ENCODE measurements at places on chromosomes 16 and 17.

GRCh38 chr16:31073970-31074813 is at the start of the genes ZNF646 and ZNF668:
ZNF646 (plus strand) TSS chr16:31074422; CDS start chr16:31076325, 1,903 bp downstream.
ZNF668 (minus strand) TSS chr16:31074240; CDS start chr16:31064459, 9,781 bp downstream.
- peaks cover 20% of the 10 kb centered on the region for H3K4me1 ChIP-seq
- H3K27me3 ChIP-seq: no peaks in the 10 kb centered on the region
- peak within 1 kb of the TSS; percentile 87 for H3K27ac ChIP-seq
- H3K36me3 ChIP-seq: peaks cover 28% of the 10 kb centered on the region
- peak within 1 kb of the TSS; percentile 87 for H3K4me3 ChIP-seq

DNA sequence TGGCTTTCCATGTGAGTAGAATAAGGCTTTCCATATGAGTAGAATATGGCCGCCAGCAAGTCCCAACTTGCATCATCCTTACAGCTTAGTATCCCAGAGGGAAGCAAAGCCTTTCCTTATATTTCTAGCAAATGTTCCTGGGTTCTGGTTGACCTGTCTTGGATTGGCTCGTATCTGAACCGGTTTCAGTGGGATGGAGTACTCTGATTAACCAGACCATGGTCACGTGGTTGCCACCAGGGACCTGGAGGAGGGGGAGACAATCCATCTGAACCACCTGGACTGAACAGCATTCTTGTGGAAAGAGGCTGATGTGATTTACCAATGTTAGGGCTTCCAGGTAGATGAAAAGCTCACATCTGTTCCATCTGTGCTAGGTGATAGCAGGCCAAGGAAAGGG is 89.0 kb downstream of the SHISA6 start:
- no peak overlapping the region for H3K4me3 ChIP-seq
- DNase-seq: no peak
- no peaks in the 10 kb centered on the region for H3K27me3 ChIP-seq

- no peak for DNase-seq
- H3K27me3 ChIP-seq: no peaks in the 10 kb centered on the region
- H3K36me3 ChIP-seq: no peaks in the 10 kb centered on the region
- H3K27ac ChIP-seq: no peak overlapping the region
- peaks cover 8% of the 10 kb centered on the region for H3K4me1 ChIP-seq
Observed at GRCh38 chr17:19464031-19465026, 53.3 kb downstream of the RNF112 start.

DNA sequence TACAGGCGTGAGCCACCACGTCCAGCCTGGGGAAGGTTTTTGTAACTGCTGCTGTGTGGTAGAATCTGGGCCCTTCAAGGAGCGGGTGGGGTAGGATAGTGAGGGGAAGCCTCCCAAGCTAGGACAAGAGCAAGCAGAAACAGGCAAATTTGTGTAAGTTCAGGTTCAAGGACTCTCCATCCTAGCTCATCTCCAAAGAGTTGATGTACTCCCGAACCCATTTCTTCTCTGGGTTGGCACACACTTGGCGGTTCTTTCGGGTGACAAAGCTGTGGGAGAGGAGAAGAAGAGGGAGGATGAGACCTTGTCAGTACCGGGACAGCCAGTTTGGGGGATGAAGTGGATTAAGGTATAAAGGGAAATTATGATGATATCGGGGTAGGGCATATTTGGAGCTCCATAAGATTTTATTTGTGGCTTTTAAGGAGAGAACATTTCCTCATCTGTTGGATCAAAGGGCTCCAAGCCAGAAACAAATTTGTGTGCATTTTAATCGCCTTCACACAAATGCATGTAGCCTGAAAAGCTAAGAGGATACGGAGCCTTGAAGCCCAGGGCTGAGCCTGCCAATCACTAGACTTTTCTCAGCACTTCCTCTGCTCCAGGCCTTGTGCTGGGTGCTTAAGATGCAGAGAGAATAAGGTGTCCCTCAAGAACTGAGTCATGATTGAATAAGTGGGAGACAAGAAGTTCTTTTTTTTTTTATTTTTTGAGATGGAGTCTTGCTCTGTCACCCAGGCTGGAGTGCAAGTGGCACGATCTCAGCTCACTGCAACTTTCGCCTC is 3.7 kb upstream of the HEATR9 start:
- H3K27ac ChIP-seq: no peak overlapping the region
- H3K4me1 ChIP-seq: no peaks in the 10 kb centered on the region
- no peak for DNase-seq
- no peaks in the 10 kb centered on the region for H3K27me3 ChIP-seq
- no peaks in the 10 kb centered on the region for H3K36me3 ChIP-seq
- H3K4me3 ChIP-seq: no peak overlapping the region

DNA sequence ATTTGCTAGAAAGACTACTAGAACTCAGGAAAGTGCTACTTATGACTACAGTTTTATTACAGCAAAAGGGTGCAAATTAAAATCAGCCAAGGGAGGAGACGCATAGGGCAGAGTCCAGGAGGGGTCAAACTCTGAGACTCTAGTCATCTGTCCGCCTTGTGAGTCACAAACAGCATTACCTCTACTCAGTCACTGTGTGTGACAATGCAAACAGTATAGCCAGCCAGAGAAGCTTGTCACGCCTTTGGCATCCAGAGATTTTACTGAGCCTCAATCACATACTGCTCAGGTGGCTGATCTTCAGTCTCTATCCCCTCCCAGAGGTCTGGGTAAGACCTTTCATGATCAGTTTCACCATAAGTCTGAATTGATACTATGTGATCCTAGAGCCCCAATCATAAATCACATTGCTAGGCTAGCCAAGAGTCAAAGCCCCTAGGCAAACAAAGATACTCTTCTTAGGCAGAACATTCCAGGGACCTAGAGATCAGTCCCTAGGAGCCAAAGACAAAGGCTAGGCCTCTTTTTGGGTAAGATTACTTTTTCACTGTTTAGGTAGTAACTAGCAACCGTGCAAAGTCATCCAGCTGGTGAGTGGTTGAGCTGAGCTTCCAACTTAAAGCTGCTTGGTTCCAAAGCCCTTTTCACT is 48.8 kb upstream of the CLEC19A start:
- DNase-seq: no peak
- H3K36me3 ChIP-seq: no peaks in the 10 kb centered on the region

GRCh38 chr16:29820730-29821642 is 724 bp downstream of the MVP start:
- no peak for DNase-seq
- H3K36me3 ChIP-seq: no peaks in the 10 kb centered on the region
- peaks cover 28% of the 10 kb centered on the region for H3K4me1 ChIP-seq
- peak overlapping the region; percentile 90 for H3K27ac ChIP-seq
- peak overlapping the region; percentile 76 for H3K4me3 ChIP-seq

GRCh38 chr16:13519871-13520270 is 400.1 kb upstream of the ERCC4 start:
- no peak for DNase-seq
- H3K4me3 ChIP-seq: no peak overlapping the region
- no peak overlapping the region for H3K27ac ChIP-seq
- H3K27me3 ChIP-seq: no peaks in the 10 kb centered on the region

- H3K4me1 ChIP-seq: no peaks in the 10 kb centered on the region
- H3K36me3 ChIP-seq: no peaks in the 10 kb centered on the region
- H3K4me3 ChIP-seq: no peak overlapping the region
- H3K27ac ChIP-seq: no peak overlapping the region
- no peaks in the 10 kb centered on the region for H3K27me3 ChIP-seq
Observed at GRCh38 chr17:39793301-39793872, 55.6 kb downstream of the GRB7 start.

GRCh38 chr17:59093702-59094231 is 12.9 kb downstream of the TRIM37 start:
- peak overlapping the region; percentile 15 for H3K4me3 ChIP-seq
- peak overlapping the region; percentile 56 for H3K27ac ChIP-seq
- no peaks in the 10 kb centered on the region for H3K27me3 ChIP-seq
- no peak for DNase-seq

GRCh38 chr17:11279776-11280344 is 38.8 kb downstream of the SHISA6 start:
- H3K27ac ChIP-seq: no peak overlapping the region
- no peaks in the 10 kb centered on the region for H3K4me1 ChIP-seq
- H3K4me3 ChIP-seq: no peak overlapping the region
- DNase-seq: no peak

GRCh38 chr16:24771132-24771778 is 41.8 kb downstream of the TNRC6A start:
- H3K27me3 ChIP-seq: no peaks in the 10 kb centered on the region
- no peak overlapping the region for H3K4me3 ChIP-seq
- H3K27ac ChIP-seq: no peak overlapping the region
- no peak for DNase-seq

DNA sequence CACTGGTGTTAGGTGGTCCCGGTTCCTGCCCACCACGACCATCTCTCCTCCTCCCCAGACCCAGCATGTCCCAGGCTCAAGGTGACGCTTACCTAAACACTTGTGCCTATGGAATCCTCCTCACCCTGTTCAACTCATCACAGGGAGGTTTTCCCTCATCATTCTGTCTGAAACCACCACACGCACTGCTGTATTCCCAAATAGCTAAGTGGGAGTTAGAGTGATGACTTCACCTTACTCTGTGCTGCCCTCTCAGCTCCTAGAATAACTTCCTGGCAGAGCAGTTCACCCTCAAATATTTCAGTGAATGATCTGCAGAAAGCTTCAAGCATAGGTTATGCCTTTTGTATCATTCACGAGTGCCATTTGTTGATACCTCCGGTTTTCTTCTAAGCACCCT is 216.5 kb downstream of the CPPED1 start:
- no peak overlapping the region for H3K27ac ChIP-seq
- DNase-seq: no peak
- H3K4me1 ChIP-seq: no peaks in the 10 kb centered on the region
- H3K36me3 ChIP-seq: no peaks in the 10 kb centered on the region

All from ascending aorta (tissue), 2 donors.